ENCODE measurements at places on chromosomes 11 and 22.

DNA sequence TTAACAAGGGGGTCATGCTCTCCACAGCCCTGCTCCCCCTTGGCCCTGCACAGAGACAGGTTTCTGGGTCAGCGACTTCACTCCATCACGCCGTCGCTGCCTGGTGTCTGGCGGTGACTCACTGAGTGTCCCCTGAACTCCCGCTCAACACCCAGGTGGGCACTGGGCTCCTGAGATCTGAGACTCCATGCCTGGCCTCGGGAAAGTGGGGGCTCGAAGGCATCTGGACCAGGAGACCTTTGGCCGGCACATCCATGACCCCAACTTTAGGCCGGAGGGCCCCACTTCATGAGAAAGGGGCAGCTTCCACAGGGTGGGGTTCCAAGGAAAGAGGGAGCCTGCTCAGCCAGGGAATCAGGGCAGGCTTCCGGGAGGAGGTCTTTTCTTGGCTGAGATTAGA lies 79.3 kb upstream of the PRR5 start:
- no peak for DNase-seq

DNA sequence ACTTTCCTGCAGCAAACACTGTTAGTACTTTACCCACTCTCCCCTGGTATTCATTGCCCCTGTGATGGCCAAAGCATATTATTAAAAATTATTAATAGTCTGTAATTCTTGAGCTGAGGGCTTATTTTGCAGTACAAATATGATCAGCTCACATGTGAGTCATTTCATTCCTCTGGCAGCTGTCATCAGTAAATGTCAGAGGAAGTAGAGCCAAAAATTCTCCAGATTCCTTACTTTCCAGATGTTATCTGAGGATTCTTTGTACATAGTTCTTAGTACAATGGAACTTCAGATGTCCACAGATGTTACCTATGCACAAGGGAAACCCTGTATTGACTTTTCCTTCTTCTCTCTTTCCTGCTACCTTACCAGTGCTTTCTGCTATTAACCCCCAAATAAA lies 12.5 kb downstream of the OR5B3 start:
- no peak for DNase-seq

- DNase-seq = no peak
Observed at GRCh38 chr22:33654173-33654895, 265.9 kb downstream of the LARGE1 start.

- no peak for DNase-seq
Observed at GRCh38 chr11:120903686-120904085, 120.2 kb upstream of the TBCEL start.

DNA sequence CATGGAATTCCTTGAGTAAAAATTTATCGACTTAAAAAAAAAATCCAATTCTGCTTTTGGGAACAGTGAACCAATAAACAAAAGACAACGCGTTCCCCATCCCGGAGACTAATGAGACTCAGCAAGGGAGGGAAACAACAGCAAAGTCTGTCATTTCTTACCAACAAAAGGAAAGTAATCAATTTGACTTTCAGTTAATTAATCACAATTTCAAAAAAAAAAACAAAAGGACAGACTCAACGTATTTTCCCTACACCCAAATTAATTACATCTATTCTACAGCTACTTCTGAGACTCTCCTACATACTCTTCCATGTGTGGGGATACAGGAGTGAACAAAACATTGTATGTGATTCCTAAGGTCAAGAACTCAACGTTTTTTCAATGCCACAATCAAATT lies 1.9 kb downstream of the RDX start:
- no peak for DNase-seq

DNA sequence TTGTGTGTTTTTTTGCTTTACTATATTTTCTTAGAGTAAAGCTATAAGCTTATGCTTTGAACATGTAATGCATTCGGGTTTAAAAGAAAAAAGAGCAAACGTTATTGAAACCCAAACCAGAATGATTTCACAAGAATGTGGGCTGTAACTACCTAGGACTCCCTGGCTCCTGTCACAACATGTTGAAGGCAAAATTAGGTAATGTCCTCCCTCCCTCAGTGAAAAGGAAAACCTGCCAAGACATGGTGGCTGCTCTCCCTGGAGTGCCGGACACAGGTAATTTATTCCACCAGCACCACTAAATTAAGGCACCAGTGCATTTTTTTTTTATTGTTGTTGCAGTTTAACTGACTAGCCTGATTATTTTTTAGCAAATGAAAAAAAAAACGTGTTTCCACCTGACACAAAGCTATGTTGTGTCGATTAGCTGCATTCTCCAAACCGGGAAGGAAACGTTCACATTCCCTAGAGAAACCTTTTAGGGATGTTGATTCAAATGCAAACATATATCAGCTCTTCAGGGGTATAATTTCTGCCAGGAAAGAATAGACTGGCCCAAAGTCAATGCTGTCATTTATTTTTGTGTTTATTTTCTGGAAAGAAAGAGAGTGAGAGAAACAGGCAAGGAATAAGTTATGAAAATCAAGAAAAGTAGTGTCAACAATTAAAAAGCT lies 134.6 kb downstream of the CCDC34 start:
- DNase-seq = no peak

- DNase-seq = no peak
Observed at GRCh38 chr11:93618371-93618770, 43.1 kb upstream of the CEP295 start.

GRCh38 chr11:107928046-107928766 lies at the start of gene RAB39A:
RAB39A (plus strand) TSS chr11:107928448; CDS start chr11:107928569, 121 bp downstream.
- peak; percentile 54 for DNase-seq

DNA sequence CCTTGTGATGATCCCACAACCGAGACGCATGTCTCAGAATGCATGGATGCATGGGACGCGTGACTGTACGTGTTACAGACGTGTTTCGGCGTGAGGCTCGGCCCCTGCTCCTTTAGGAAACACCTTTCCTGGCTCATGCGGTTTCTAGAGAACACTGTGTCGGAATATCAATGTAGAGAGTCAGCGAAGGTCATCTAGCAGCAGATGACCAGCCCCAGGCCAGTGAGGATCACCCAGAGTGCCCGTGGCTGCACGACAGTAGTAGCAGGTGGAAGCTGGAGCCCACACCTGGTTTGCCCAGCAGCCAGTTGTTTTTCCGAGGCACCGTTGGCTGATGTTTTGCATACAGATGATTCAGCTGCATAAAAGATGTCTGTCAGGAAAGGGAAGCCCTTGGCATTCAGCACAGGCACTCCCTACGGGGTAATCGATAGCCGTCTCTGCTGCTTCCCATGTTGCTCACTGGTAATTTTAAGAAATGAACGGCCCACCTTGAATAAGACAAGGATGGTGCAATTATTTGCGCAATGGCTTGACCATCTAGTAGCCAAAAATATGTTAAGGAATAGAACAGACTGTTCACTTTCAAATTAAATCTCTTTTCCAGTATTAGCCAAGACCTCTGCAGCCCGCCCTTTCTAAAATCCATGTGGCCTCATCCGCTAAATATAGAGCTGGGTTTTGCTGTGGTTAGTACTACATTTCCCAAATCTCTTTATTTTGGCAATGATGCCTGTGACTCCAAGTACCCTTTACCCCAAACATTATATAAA lies 1.1 kb upstream of the CLTCL1 start:
- no peak for DNase-seq

GRCh38 chr22:32591620-32592019 lies 117.0 kb downstream of the FBXO7 start:
- no peak for DNase-seq

DNA sequence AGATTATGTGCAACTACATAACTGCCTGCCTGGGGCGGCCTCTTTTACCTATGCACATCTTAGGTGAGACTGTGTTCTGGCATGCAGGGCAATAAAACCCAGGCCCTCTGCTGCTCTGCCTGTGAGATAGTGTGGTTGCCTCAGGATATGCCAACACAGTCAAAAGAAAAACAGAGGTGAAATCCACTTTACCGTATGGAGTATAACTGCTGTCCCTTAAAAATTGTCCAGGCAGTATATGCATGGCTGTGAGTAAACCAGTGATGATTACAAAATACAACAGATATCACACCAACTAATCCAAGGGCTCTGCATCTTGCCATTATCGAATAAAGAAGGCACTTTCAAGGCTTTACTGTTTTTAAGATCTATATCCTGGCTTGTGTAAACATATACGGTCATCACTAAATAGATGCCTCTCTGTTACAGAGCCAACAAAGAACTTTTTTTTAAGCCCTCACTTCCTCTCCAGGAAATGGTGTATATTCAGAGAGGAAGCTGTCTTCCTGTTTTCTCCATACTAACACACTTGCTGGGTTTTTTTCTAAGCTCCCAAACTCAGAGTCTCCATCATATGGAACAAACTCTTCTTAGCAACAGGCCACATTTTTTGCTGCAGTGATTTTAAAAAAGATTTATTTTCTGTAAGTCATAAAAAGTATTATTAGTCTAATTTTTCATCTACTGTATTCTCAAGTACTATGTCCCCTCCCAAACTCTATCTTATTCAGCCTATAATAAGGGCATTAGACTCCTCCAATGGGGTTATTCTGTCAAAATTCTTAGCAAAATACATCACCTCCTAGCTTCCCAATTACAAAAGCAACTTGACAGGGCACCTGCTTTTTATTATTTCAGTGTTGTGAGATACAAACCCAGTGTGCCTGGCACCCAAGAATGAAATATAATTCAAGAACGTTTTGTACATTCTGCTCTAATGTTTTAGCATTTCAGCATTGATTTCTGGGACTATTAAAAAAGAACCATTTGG lies 135.2 kb downstream of the MAML2 start:
- no peak for DNase-seq

GRCh38 chr11:102476069-102476468 lies 23.5 kb upstream of the TMEM123 start:
- no peak for DNase-seq

DNA sequence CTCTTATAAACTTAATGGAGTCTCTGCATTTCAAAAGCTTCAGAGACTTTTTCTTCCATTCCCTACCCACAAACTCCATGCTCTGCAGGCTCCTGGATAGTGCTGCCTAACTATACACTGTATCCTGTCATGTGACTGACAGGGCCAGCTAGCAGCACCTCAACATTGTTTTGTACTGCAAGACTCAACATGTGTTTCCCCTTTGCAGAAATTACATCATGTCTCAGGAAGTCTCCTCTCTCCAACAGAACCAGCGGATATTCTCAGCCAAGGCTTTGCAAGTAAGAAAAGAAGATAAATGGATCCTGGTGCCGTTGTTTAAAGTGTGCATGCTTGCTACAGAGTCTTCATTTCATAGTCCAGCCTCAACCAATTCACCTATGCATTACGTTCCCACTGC lies 164.0 kb upstream of the UBASH3B start:
- DNase-seq = no peak

- DNase-seq = peak; percentile 4
Observed at GRCh38 chr11:16925561-16926065, 88.6 kb downstream of the PLEKHA7 start.

DNA sequence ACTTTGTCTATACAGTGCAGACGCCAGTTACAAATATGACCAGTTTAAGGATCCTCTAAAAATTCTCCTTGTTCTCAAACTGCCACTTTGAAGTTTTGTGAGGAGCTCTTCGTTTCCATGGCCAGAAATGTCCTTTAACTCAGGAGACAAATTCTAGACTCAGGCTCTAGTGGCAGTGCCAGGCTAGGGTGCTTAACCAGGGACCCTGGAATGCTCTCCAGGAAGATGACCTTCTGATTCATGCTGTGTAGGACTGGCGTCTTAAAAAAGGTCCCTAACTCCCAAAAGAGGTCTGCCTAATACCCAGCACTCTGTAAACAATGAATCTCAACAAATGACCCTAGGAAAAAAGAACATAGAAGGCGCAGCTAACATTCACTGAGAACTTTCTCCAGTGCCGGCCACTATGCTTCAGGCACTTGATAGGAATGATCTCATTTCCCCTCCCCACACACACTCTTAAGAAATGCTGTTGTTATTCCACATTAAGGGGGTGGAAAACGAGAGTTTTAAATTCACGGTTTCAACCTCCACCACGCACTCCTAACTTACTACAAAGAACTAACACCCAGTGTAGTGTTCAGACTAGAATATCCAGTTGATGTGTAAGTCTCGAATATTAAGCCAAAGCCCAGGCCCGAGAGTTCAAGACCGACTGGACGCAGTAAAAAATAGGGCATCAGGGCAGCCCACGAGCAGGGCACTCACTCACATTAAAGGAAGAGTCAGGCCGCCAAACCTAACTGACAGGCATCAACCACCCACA lies 747 bp downstream of the NXF1 start:
- DNase-seq = no peak

DNA sequence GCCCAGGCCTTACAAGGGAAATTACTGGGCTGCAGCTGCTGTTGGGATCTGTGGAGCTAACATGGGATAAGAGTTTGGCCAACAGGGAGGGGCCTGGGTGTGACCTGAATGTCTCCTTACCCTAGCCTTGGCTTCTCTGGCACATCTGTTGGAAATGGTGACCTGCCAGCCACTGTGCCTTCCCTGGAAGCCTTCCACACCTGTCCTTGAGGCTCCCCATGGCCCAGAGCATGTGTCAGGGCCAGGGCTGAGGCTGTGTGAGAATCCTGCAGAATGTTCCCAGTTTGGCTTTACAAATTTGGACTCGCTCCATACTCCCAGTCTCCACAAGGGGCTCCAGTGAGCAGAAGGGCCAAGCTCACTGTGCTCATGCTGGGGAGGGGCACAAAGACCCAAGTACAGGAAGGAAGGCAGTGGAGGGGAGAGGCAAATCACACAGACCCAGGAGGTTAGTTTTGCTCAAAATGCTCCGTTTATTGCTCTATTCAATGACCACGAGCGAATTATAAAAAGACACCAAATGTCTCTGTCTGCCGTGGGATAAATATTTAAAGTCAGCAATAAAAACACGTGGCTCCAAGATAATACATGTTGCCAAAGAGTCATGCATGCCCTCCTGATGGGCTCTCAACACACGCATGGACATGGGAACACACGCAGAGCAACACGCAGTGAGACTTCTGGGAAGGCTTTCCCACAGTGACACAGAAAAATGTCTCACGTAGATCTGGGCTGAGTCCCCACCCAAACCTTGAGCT lies 1.7 kb upstream of the IGSF22 start:
- DNase-seq = peak; percentile 37

GRCh38 chr11:11806074-11806473 lies 35.7 kb upstream of the USP47 start:
- DNase-seq = no peak

DNA sequence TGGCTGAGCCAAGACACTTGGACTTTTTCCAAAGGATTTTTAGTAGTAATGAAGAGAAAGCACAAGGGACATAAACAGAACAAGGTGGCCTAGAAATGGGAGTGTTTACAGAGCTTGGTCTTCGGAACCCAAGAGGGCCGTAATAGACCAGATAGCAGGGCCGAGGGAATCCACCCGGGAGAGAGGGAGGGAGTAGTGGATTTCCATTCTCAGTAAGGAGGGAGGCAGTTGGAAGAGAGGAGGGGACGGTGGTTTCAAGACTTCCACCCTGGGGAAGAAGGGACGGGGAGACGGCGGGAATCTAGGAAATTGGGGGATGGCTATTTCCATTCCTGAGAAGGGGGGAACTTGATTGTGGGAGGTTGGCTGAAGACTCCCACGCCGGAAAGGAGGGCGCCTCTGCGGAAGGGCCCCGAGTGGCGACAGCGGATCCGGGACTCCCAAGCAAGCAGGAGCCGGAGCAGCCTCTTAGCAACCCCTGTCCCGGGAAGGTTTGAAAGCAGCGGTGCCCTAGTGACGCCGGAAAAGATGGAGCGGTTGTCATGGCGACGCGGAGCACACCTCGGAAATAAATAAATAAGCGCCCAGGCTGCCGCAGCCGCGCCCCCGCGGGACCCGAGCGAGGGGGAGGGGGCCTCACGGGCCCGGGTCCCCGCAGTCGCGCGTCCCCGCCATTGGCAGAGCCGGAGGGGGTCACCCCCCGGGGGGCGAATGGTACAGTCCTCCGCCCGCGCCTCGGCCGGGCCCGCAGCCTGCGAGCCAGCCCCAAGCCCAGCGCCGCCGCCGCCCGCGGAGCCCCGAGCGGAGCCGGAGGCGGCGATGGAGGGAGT lies 31.6 kb downstream of the EIF3F start:
- DNase-seq = peak; percentile 64

Data from activated CD4-positive, alpha-beta T cell treated with anti-CD3 and anti-CD28 coated beads for 4 hours (primary cell).